ENCODE measurements at places on chromosomes 5 and 9. TPM values are rescaled to one million over a fixed set of nuclear protein-coding genes. Genes with fewer than 3 reads are reported as not detected.

DNA sequence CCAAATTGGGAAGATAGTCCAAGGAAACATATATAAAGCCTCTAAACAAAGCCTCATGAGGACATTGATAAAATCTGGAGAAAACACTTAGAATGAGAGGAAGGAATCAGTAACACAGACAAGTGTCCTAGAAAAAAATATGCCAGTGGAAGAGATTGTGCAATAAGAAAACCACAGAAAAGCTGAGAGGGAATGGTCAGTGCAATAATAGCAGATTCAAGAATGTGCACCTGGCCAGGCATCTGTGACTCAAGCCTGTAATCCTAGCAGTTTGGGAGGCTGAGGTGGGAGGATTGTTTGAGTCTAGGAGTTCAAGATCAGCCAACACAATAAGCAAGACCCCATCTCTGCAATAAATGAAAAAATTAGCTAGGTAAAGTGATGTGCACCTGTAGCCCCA is 691.2 kb upstream of the CDH6 start:
- no peak for DNase-seq

ARHGEF37 gene
- total RNA-seq = 29.3 TPM

GZMA gene
- total RNA-seq = 1.4 TPM

GRCh38 chr5:39948867-39949468 is 524.2 kb upstream of the DAB2 start:
- no peak for DNase-seq

RORB gene
- 0.02 TPM for total RNA-seq

- no peak for DNase-seq
These were observed 23.5 kb upstream of the SUSD1 start for GRCh38 chr9:112198646-112199045.

- no peak for DNase-seq
These were observed 94.0 kb downstream of the SMARCA2 start for GRCh38 chr9:2109069-2109650.

Measured in psoas muscle (tissue), 8 donors.